ENCODE measurements at places on chromosomes 12 and 14.

DNA sequence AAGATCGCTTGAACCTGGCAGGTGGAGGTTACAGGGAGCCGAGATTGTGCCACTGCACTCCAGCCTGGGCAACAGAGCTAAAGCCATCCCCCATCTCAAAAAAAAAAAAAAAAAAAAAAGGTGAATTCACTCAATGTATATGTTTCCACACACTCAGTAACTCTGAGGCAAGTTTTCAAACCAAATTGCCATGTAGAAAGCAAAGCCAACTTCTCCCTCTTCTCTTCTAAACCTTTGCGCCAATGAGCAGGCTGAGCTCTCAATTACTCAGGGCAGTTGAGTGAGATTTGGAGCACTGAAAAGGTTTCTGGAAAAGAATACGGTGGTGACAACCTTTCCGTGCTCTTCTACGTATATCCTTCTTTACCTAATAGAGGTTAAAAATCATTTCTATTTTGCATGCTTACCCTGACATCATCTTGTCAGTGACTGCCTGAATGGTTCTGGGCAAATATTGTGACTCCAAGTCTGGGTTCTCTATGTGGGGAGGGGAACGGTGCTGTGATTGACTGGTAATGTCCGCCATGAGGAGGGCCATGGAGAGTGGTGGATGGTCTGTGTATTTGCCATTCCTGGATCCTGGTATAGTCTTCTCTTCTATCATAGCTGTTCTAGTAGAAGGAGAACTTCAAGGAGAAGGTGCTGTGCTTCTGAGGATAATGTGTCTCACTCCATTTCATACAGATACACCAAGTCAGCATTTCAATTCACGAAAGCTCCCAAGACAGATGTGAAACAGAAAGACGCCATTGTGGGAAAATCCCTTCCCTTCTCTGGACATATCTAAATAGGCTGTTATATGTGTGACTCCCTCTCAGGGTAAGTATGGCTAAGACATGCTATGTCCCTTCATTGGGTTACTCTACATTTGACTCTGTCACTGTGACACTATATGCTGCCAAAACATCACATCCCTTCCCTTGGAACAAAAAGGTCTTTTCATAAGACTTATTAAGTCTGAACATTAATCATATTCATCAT, 46.2 kb upstream of the MED13L start:
- DNase-seq: no peak

GRCh38 chr14:37595809-37596621, 586 bp downstream of the TTC6 start:
- no peak for DNase-seq

GRCh38 chr12:19189522-19189921, 60.0 kb downstream of the PLEKHA5 start:
- DNase-seq: no peak

DNA sequence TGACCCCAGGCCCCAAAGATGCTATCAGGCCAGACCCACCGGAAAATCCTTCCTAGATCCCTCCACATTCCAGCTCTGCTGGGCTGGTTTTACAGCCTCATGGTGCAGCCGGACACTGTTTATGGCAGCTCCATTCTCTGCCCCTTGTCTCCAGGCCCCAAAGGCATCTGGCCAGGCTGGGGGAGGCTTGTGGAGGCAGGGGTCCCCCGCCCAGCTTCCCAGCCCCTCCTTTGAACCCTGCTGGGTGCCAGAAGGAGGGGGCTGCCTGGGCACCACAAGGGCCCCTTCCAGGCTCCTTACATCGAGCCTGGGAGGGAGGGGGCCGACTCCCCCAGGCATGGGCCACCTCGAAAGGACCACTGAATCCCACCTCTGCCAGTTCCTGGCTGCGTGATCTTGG, 19.8 kb upstream of the SMUG1 start:
- no peak for DNase-seq

GRCh38 chr14:94382099-94382715, 6.2 kb downstream of the SERPINA1 start:
- no peak for DNase-seq

DNA sequence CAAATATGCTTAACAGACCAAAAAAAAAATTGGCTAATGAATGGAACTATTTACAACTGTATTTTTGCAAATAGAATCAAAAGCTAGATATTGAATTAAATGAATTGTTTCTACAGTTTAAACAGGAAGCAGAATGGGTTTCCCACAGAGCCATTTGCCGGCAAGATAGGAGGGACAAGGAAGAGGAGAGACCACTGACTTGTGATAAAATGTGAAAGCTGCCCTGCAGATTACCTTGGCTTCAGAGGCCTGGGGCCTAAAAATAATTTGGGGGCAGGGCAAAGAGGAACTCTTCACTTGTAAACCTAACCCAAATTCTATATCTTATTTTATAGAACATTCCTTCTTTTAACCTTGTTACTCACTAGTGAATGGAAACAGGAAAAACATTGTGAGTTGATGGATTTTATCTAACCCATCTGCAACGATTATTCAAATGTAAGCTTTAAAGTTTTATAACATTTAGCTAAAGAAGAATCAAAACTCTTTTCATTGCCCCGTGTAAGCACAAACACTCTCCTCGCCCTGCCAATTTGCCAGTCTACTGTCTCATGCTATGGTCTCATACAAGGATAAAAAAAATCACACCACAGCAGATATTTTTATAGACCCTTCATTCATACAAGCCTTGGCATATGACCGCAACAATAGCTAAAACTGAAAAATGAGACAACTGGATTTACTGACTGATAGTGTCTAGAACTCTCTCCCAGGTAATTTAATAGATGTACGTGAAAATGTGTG, 49.5 kb upstream of the MDM1 start:
- no peak for DNase-seq

Measured in SK-MEL-5 (cell line).